A549 treated with ZK216348 at 1 μM for 4 hours (cell line): ENCODE measurements at places on chromosomes 6 and 20. TPM values are rescaled to one million over a fixed set of nuclear protein-coding genes. Genes with fewer than 3 reads are reported as not detected.

Gene POLR1H
- total RNA-seq: 29.4 to 32.5 TPM (median 31.6 TPM) in 5 replicates

Gene LINC00237
- total RNA-seq: not detected in 5 replicates

Gene HMGCLL1
- 0.11 to 0.15 TPM (median 0.12 TPM) in 3 of 5 replicates, not detected in the others for total RNA-seq

Gene SLA2
- 0.12 TPM in 1 of 5 replicates, not detected in the others for total RNA-seq

Gene ENPP5
- total RNA-seq: not detected in 5 replicates

Gene TSHZ2
- not detected in 5 replicates for total RNA-seq

Gene CTCFL
- total RNA-seq: not detected in 5 replicates

Gene CAP2
- total RNA-seq: 11.3 to 14.7 TPM (median 12.5 TPM) in 5 replicates

Gene CYB5R4
- 17.8 to 28.7 TPM (median 24.7 TPM) in 5 replicates for total RNA-seq

Gene MROH8
- total RNA-seq: 0.61 to 1.3 TPM (median 0.74 TPM) in 5 replicates

Gene WFDC12
- total RNA-seq: not detected in 5 replicates

Gene POPDC3
- total RNA-seq: 23.1 to 27.6 TPM (median 24.5 TPM) in 5 replicates

Gene AGER
- total RNA-seq: 1.5 to 3.1 TPM (median 2.6 TPM) in 5 replicates

Gene CNR1
- total RNA-seq: 0.63 to 1.4 TPM (median 0.78 TPM) in 5 replicates

Gene CEP57L1
- total RNA-seq: 5.4 to 10.1 TPM (median 7.6 TPM) in 5 replicates

Gene ZC2HC1B
- total RNA-seq: not detected in 5 replicates

Gene NKX2-2
- not detected in 5 replicates for total RNA-seq

Gene SLC26A8
- total RNA-seq: not detected in 5 replicates

Gene EEF1A2
- total RNA-seq: 112 to 179 TPM (median 154 TPM) in 5 replicates

Gene TCF15
- not detected in 5 replicates for total RNA-seq

Gene PRND
- total RNA-seq: not detected in 5 replicates

Gene WFDC10B
- total RNA-seq: not detected in 5 replicates

Gene SYCP2L
- total RNA-seq: 2.4 to 3.9 TPM (median 3.6 TPM) in 5 replicates

Gene VSX1
- total RNA-seq: 0.89 to 1.2 TPM (median 1.0 TPM) in 5 replicates

Gene KPNA5
- total RNA-seq: 0.76 to 1.9 TPM (median 1.6 TPM) in 5 replicates

Gene ARFGEF3
- total RNA-seq: 0.45 to 0.61 TPM (median 0.48 TPM) in 5 replicates

Gene SOBP
- 0.85 to 1.6 TPM (median 1.1 TPM) in 5 replicates for total RNA-seq
